ENCODE measurements at places on chromosomes 4 and X. TPM values are rescaled to one million over a fixed set of nuclear protein-coding genes. Genes with fewer than 3 reads are reported as not detected.

The SMARCA1 gene
- 0.39 TPM for total RNA-seq

The PSAPL1 gene
- total RNA-seq = not detected

The JCHAIN gene
- total RNA-seq = 0.38 TPM

The MOB1B gene
- 11.1 TPM for total RNA-seq

DNA sequence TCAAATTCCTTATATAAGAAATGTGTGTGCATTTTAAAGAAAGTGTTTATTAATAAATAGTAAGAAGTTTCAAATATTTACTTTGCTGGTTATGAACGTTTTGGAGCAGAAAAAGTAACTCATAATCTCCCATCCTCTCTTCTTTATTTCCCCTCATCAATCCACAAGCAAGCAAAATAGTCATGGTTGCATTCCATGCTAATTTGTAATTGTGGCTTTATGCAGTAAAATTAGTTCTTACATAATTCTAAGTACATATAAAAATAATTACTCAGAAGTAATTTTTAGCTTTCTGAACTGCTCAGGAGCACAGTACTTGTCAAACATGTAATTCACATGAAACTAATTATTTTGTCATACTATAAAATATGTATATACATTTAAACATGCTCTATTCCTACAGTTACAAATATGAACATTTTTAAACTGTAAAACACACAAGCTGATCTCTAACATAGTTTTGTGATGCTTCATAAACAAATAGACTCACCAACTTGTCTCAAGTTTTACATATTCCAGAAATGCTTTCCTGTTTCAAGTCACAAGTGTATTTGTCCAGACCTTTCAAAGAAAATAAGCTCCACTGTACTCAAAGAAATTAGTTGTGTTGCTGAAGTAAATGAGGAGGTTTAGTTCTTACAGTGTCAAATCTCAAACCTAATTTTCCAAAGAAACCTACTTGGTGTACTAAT, 218.9 kb downstream of the PABPC4L start:
- no peak for DNase-seq

DNA sequence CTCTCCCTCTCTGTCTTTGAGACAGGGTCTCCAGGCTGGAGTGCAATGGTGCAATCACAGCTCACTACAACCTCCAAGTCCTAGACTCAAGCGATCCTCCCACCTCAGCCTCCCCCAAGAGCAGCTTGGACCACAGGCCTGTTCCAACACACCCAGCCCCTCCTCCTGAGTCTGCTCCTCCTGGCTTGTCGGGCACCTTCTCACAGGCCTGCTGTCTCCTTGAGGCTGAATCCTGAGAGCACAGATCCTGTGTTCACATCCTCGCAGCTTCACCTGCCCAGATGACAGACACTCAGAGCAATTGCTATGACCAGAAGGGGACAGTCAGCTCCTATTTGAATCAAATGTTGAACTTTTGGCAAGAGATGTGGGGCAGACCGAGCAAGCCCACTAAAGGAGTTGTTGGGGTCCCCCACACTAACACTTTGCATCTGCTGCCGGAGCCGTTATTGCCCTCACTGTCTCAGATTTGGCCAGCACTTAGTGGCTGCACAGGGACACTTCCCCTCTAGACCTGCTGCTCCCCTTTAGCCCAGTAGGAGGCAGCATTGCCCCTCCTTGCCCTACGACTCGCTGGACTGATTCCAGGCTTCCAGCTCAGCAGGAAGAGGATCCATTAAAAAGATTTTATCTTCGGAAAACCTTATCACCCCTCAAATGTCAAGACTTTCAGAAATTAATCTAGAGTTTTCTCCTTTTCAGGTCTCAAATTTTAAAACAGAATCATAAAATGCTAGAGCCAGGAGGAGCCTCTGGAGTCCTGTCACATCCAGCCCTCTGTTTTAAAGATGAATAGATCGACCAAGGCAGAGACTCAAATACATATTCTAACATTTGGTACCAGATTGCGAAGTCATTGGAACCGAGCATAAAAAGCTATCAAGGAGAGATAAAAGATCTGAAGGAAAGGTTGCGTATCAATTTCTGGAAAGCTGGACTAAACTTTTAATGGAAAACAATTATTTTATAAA, 113.7 kb downstream of the USP46 start:
- peak; percentile 26 for DNase-seq

DNA sequence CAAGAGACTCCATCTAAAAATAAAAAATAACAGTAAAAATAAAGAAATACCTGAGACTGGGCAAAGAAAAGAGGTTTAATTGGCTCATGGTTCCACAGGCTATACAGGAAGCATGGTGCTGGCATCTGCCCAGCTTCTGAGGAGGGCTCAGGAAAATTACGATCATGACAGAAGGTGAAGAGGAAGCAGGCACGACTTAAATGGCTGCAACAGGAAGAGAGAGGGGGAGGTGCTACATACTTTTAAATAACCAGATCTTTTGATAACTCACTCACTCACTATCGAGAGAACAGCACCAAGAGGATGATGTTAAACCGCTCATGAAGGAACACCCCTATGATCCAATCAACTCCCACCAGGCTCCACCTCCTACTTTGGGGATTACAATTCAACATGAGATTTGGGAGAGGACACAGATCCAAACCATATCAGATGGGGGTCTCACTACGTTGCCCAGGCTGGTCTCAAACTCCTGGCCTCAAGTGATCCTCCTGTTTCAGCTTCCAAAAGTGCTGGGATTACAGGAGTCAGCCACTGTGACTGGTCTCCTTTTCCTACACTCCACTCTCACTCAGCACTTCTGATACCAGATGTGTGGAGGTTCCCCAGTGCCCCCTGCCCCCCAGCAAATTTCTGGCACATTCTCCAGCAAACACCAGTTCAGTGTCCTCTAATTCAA, 11.9 kb upstream of the ZNF157 start:
- no peak for DNase-seq

The TENT5D gene
- total RNA-seq = not detected

The TAB3 gene
- 25.9 TPM for total RNA-seq

The MRPS18C gene
- total RNA-seq = 17.7 TPM

The TRMT10A gene
- 0.90 TPM for total RNA-seq

The BEX3 gene
- 23.9 TPM for total RNA-seq

- DNase-seq = no peak
These were observed 5.4 kb upstream of the ADH1C start for GRCh38 chr4:99357948-99358347.

GRCh38 chr4:101718810-101719209, 71.7 kb upstream of the BANK1 start:
- no peak for DNase-seq

DNA sequence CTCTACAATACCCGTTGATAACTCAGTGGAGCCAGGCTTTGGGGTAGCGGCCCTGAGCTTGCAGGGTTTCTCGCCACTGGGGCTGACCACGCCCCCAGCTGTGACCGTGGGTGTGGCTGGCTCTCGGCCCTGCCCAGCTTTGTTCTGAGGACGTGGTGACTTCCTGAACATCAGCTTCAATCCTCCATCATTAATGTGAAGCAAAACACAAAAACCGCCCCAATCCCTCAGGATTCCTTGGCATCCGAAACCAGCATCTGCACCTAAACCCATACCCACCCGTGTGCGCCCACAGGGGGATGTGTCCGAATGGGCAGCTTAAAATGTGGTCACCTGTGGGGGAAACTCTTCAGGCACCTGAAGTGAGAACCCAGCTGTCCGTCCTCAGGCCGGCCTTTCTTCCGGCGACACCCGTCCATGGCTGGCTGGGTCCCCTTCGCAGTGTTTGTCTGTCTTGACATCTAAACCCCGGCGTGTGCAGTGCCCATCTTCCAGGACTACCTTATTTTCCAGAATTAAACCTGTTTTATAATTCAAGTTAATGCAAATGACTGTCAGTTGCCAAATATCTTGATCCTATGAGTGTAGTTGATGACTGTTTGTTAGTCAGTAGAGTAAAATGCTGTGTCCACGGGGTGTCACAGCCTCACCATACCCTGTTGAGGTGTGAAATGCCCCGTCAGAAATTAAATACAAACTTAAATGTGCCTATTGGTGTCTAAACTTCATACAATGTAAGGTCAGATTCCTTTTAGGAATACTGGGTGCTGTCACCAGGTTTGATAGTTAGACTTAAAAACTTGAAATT, 27.3 kb downstream of the NELFA start:
- DNase-seq = no peak

DNA sequence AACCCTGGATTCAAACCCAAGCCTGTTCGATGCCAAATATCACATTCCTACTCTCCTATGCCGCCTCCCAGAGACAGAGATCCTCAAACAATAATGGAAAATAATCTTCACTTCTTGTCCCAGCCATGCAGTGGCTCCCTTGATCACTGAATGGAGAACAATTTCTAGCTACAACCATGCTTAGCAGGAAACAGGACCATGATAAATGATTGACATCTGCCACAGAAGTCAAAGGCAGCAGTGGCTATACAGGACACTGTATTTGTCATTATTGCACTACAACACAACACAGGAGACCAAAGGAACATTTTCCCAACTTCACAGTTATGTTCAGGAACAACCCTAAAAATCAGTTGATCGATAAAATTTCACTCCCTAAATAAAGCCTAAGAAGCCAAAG, 243.3 kb upstream of the SLC7A11 start:
- DNase-seq = no peak

GRCh38 chr4:184479516-184479950, 5.2 kb upstream of the IRF2 start:
- no peak for DNase-seq

DNA sequence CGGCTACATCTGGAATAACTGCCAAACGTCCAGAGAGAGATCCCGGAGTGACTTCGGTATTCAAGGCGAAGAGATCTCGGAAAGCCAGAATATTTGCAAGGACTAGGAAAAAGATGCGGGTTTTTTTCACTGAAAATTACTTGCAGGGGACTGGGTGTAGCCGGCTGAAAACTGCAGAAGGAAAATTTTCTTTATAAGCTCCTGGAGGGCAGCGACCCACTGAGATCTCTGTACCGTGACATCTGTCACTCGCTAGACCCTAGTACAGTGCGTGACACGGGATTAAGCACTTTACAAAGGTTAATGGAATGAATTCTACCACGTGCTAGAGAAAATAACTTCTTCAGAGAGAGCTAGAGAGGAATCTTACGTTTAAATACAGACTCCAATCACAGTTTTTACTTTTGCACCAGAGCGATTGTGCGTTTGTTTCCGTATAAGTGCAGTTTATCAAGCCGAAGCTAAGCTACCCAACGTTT, 1.1 kb upstream of the LCORL start:
- DNase-seq = peak; percentile 12

DNA sequence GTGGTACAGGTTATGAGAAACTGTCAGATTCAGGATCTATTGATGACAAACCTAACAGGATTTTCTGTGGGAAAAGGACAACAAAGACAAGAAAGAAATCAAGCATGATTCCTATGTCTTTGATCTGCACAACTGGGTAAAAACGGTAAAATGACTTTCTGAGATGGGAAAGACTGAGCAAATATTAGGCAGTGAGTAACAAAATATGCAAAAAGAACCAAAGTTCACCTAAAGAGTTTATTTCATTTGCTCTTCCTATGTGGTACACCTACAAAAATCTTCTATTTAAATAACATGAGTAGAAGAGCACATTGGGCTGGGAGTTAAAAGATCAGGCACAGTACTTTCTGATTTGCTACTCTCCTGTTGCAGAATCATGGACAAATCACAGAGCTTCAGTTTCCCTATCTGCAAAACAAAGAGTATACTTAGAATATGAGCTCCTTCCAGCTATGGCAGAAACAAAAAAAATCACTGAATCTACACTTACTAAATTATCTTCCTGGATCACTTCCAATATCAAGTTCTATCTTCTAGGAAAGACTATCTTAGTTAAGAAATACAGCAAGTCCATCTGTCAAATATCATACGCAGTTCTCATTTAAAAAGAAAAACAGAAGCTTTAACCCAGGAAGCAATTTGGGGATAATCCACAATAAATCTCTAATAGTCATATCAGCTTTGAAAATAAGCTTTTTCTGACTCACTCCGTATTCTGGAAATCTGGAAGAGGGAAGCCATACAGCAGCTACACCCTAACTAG, 37.4 kb downstream of the NFXL1 start:
- DNase-seq = no peak

The TMPRSS11E gene
- not detected for total RNA-seq

DNA sequence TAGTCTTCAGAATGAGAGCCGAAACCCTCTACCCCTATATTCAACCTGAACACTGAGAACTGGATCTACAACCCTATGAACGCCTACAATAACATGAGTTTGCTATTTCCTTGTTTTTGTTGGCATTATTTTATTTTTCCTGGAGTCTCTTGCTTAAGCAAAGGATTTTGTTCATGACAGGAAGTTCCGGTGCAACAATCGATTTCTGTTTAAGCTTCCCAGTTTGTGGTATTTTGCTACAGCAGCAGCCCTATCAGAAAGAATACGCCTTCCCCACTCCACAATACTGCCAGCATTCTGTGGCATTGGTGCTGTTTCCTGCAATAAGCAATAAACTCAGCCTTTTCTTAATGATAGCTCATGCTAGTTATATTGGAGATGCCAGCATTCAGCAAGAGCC, 60.9 kb downstream of the NPY5R start:
- DNase-seq = no peak

GRCh38 chrX:40104985-40105834, 7.5 kb upstream of the BCOR start:
- no peak for DNase-seq

The NDP gene
- total RNA-seq = not detected

DNA sequence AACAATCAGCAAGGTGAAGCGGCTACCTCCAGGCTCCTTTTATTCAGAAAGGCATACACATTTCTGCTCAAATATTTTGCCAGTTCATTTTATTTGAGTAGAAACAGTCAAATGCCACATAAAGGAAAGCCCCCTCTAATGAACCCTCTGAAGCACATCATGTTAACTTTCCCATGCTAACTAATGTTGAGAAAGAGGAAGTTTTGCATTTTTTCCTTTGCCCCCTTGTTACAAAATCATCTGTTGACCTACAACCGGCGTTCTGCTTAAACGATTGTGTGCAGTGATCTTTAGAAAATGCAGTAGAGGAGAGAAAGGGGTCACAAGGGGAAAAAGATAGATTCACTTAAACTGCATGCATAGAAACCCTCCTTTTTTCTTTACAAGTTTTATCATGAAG, 25.2 kb upstream of the ATXN3L start:
- DNase-seq = no peak

The ARHGAP4 gene
- total RNA-seq = 440 TPM

The MGAT4D gene
- not detected for total RNA-seq

GRCh38 chrX:13658602-13659001, 5.7 kb downstream of the TCEANC start:
- peak; percentile 77 for DNase-seq

GRCh38 chrX:133897593-133898163, 87.7 kb downstream of the GPC3 start:
- DNase-seq = no peak

The ITM2A gene
- 125 TPM for total RNA-seq

- no peak for DNase-seq
These were observed 298.0 kb upstream of the TET2 start for GRCh38 chr4:104848597-104849225.

- DNase-seq = no peak
These were observed 13.5 kb downstream of the MEPE start for GRCh38 chr4:87846226-87846625.

Measured in CD8-positive, alpha-beta T cell (primary cell).